ENCODE measurements at places on chromosomes 7 and 10.

- DNase-seq, result no peak
Observed at GRCh38 chr10:106535304-106535953, 629.1 kb downstream of the SORCS1 start.

- no peak for DNase-seq
Observed at GRCh38 chr10:44352316-44353127, 32.4 kb downstream of the CXCL12 start.

DNA sequence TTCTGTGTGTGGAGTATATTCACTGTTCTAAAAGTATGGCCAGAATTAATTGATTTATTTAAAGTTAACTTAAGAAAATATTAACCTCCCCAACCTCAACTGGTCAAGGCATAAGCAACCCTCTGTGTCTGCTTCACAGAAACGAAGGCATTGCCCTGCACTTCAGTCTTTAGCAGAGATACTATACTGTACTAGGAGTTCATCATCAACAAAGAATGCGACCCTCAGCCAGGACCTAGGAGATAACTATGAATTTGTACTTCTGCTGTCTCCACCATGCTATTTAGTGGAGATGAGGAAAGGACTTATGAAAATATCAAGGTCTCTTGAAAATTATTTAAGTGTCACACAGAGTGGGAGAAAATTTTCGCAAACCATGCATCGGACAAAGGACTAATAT lies 35.7 kb upstream of the SEMA3D start:
- DNase-seq, result no peak

DNA sequence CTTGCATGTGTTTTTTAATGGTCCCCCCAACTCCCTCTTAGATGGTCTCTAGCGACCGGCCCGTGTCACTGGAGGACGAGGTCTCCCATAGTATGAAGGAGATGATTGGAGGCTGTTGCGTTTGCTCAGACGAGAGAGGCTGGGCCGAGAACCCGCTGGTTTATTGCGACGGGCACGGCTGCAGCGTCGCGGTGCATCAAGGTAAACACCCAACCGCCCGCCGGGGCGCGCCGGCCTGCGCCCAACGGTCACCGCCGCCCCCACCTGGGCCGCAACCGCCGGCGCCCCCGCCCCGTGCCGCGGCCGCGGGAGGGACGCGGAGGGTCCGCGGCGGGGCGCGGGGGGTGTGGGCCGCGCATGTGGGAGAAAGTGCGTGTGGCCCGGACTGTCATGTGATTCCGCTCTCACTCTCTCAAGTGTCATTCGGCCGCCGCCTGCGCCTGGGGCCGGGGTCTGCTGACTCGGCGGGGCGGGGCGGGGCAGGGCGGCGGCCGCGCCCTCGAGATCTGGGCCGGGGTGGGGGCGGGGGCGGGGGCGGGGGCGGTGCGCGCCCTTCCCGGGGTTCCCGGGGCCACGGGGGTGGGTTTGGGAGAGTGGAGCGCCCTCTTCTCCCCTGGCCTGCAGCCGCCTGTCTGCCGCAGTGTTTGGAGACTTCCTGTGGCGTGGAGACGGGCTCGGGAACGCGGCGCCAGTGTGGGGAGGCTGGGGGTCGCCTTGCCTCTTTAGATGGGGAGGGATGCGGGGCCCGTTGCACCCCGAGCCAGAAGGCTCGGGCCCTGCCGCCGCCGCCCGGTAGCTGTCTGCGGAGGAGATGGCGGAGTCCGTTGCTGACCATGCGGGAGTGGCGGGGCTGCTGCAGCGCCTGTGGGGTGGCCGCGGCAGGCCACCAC lies 817 bp downstream of the MLLT10 start:
- peak; percentile 35 for DNase-seq

GRCh38 chr10:3525832-3526449 lies 259.1 kb downstream of the KLF6 start:
- DNase-seq, result no peak

DNA sequence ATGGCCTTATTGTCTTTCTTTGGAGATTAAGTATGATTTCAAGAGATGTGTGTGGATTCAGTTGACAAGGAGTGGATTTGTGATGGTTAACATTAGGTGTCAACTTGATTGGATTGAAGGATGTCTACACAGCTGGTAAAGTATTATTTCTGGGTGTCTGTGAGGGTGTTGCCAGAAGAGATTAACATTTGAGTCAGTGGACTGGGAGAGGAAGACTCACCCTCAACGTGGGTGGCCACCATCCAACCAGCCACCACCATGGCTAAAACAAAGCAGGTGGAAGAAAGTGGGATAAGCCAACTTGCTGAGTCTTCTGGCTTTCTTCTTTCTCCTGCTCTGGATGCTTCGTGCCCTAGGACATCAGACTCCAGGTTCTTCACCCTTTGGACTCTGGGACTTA lies 76.1 kb downstream of the GPR37 start:
- no peak for DNase-seq

DNA sequence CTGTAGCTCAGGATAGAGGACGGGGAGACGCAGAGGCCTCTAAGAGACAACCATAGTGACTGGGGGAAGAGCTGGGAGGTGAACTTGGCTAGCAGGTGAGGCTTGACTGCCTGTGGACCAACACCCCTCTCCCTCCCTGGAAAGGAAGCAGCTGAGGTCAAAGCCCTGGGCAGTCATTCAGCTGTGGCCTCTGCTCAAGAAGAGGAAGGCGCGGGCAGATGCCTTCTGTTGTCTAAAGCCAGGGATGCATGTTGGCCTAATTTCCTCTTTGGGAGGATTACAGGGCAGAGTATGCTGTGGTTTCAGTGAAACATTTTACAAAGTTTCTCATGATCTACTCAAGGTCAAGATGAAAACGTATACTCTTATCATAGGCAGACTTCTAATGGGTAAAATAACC lies 327.1 kb downstream of the PRPF18 start:
- no peak for DNase-seq

All from activated T-helper 1 cell treated with Interleukin-2 at 50 U/mL for 16 hours (primary cell).